ENCODE measurements at places on chromosomes 1 and 21.
A peak's percentile ranks its signal among the peaks of the same experiment; 100 is the strongest.

- H3K4me1 ChIP-seq = no peaks in the 10 kb centered on the region
- no peaks in the 10 kb centered on the region for H3K27me3 ChIP-seq
- H3K27ac ChIP-seq = no peak overlapping the region
- DNase-seq = no peak
Observed at GRCh38 chr1:157910270-157910669, 68.7 kb upstream of the CD5L start.

DNA sequence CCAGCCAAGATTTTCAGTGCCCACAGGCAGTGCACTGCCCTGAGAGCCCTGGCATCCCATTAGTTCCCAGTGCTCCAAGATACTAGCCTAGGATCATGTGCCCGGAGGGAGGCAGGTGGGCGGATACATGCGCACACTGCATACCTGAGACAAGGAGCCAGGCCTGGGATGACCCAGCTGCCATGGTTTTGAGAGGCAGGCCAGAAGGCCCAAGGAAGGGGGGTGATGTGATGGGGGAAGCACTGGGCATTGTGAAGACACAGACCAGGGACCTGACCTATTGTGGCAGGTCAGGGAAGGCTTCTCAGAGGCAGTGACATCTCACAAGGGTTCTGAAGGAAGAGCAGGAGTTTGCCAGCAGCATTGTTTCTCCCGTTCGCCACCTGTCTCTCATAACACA lies 3.6 kb downstream of the ZC3H12A start:
- peak overlapping the region; percentile 92 for H3K27ac ChIP-seq
- peaks cover 12% of the 10 kb centered on the region for H3K36me3 ChIP-seq
- no peak for DNase-seq
- H3K27me3 ChIP-seq = no peaks in the 10 kb centered on the region
- H3K4me3 ChIP-seq = peak overlapping the region; percentile 94
- H3K4me1 ChIP-seq = peaks cover 53% of the 10 kb centered on the region

- no peaks in the 10 kb centered on the region for H3K27me3 ChIP-seq
- no peaks in the 10 kb centered on the region for H3K36me3 ChIP-seq
- no peak for DNase-seq
- H3K4me3 ChIP-seq = no peak overlapping the region
Observed at GRCh38 chr1:108041360-108042142, 76.6 kb upstream of the VAV3 start.

GRCh38 chr1:230757856-230758708 lies 10.9 kb downstream of the CAPN9 start:
- no peaks in the 10 kb centered on the region for H3K4me1 ChIP-seq
- H3K27ac ChIP-seq = peak overlapping the region; percentile 7
- H3K4me3 ChIP-seq = no peak overlapping the region
- no peak for DNase-seq
- no peaks in the 10 kb centered on the region for H3K36me3 ChIP-seq

DNA sequence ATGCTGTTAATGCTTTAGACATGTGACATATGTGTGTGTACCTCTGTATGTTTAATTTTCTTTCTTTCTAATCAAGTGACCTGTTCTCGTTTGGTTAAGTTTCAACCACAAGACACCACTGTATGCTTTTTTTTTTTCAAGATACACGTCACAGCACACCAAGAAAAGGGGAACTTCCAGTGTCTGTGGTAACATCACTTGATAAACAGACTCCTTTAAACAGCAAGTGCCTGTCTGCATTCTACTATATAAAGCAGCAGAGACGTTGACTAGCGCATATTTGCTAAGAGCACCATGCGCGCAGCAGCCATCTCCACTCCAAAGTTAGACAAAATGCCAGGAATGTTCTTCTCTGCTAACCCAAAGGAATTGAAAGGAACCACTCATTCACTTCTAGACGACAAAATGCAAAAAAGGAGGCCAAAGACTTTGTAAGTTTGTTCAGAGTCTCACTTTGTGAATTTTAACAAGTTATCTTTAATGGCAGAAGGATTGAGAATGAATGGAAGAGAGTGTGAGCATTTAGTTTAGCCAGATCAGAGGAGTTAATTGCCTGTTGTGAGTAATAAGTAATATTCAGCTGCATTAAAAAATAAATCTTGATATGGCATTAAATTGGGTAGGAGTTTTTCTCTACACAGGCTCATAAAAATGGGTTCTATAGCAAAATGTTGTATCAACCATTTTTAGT lies at the start of gene RGS1:
Gene RGS1 (plus strand): TSS at position 275 of the 691 bp plus-strand sequence. CDS start 20 bp downstream, at position 295.
- H3K36me3 ChIP-seq = no peaks in the 10 kb centered on the region
- DNase-seq = no peak
- H3K4me3 ChIP-seq = no peak within 1 kb of the TSS
- H3K4me1 ChIP-seq = peaks cover 5% of the 10 kb centered on the region

- H3K4me1 ChIP-seq = peaks cover 4% of the 10 kb centered on the region
- peak overlapping the region; percentile 92 for H3K27ac ChIP-seq
- H3K36me3 ChIP-seq = no peaks in the 10 kb centered on the region
- DNase-seq = peak; percentile 14
- no peaks in the 10 kb centered on the region for H3K27me3 ChIP-seq
Observed at GRCh38 chr1:81803431-81804110, 2.8 kb downstream of the ADGRL2 start.

DNA sequence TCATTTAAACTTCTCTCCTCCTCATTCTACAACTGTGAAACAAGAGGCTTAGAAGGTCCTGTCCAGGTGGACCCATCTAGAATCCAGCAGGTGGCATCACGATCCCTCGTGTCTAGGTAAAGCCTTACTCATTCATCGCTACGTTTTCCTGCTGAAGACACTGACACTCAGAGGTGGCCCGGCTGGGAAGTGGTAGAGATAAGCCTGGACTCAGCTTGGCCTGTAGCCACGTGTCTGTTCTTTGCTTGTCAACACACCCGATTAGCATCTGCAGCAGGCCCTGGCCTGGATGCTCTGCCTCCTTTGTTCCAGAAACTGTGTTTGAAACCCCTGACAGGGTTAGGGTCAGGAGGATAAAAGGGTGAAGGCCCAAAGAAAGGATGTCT lies 43.4 kb downstream of the PARP1 start:
- no peaks in the 10 kb centered on the region for H3K27me3 ChIP-seq
- peaks cover 53% of the 10 kb centered on the region for H3K36me3 ChIP-seq
- peak overlapping the region; percentile 91 for H3K27ac ChIP-seq
- peak; percentile 82 for DNase-seq
- H3K4me3 ChIP-seq = no peak overlapping the region

- no peaks in the 10 kb centered on the region for H3K27me3 ChIP-seq
- peak overlapping the region; percentile 27 for H3K4me3 ChIP-seq
- peaks cover 3% of the 10 kb centered on the region for H3K4me1 ChIP-seq
- no peak for DNase-seq
- H3K36me3 ChIP-seq = no peaks in the 10 kb centered on the region
Observed at GRCh38 chr1:51558375-51558924, 39.4 kb upstream of the EPS15 start.

GRCh38 chr1:11180342-11180744 lies 8.8 kb upstream of the ANGPTL7 start:
- H3K27me3 ChIP-seq = no peaks in the 10 kb centered on the region
- H3K4me3 ChIP-seq = no peak overlapping the region
- peaks cover 24% of the 10 kb centered on the region for H3K36me3 ChIP-seq

GRCh38 chr1:221294242-221294641 lies 415.0 kb downstream of the HLX start:
- no peak for DNase-seq
- H3K27ac ChIP-seq = no peak overlapping the region
- no peaks in the 10 kb centered on the region for H3K36me3 ChIP-seq
- no peak overlapping the region for H3K4me3 ChIP-seq
- H3K27me3 ChIP-seq = no peaks in the 10 kb centered on the region

DNA sequence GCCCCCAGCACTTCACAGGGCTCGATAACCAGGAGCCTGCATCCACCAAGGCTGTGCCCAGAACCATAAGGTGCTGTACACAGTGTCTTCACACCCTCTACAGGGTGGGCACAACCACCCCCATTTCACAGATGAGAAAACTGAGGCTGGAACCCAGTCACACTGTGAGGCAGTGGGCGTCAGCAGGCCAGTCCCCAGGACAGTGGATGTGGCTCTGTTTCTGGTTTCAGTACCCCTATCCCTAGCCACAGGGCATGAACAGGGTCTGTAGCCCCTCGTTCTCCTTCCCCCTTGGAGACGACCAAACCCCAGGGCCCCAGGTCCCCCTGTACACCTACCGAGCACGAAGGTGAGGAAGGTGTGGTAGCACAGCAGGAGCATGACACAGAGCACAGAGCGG lies 27.6 kb downstream of the TTC39A start:
- H3K4me1 ChIP-seq = no peaks in the 10 kb centered on the region
- H3K4me3 ChIP-seq = no peak overlapping the region
- DNase-seq = no peak
- H3K27ac ChIP-seq = no peak overlapping the region

All from SK-N-SH (cell line).